Right lobe of liver (tissue), 6 donors: ENCODE measurements at places on chromosomes 13 and 19.

DNA sequence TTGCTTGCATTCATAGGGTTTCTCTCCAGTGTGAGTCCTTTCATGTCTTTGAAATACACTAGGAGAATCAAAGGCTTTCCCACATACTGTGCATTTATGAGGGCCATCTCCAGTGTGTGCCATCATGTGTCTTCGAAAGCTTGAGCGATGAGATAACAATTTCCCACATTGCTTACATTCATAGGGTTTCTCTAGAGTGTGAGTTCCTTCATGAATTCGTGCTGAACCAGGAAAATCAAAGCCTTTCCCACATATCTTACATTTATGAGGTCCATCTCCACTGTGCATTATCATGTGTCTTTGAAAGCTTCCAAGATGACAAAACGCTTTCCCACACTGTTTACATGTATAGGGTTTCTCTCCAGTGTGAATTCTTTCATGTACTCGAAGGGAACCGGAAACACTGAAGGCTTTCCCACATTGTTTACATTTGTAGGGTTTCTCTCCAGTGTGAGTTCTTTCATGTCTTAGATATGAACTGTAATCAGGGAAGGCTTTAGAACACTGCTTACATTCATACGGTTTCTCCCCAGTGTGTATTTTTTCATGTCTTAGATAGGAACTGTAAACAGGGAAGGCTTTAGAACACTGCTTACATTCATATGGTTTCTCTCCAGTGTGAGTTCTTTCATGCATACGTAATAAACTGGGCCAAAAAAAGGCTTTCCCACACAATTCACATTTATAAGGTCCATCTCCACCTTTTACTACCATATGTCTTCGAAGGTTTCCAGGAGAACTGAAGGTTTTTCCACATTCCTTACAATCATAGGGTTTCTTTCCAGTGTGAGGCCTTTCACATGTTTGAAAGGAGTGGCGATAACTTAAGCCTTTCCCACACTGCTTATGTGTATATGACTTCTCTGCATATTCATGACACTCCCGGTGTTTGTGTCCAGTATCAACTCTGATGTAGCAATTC is 21.4 kb downstream of the ZNF44 start:
- no peak overlapping the region for H3K27ac ChIP-seq
- H3K27me3 ChIP-seq = no peaks in the 10 kb centered on the region
- no peaks in the 10 kb centered on the region for H3K4me1 ChIP-seq

DNA sequence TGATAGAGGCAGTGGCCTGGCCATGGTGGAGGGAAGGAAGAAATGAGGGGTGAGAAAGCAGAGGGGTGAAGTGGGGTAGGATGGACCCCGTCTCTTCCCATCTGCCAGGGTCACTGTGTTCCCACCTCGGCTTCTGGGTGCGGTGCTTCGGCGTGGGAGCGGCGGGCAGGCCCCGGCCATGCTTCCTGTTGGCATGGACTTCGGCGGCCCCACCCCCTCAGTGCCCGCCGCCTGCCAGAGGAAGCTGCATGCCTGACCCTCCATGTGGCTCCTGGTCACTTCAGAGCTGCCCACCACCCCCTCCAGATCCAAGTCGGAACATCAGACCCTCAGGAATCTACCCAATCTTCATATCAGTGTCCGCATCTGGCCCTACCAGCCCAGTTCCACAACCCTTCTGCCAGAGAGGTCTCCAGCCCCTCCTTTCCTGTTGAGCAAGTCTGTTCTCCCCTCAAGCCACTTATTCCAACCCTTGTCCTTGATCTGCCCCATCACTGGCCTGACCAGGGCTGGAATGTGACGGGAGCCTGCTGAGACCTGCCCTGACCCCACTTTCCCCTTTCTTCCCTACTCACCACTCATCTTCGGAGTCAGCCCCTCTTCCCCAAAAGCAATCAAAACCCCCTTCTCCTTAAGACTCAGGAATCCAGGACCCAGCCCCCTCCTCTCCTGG is 1.5 kb downstream of the KCNN4 start:
- no peak overlapping the region for H3K27ac ChIP-seq
- no peaks in the 10 kb centered on the region for H3K36me3 ChIP-seq
- no peak for DNase-seq
- no peaks in the 10 kb centered on the region for H3K4me1 ChIP-seq

- no peak overlapping the region for H3K27ac ChIP-seq
- no peak overlapping the region for H3K4me3 ChIP-seq
- no peaks in the 10 kb centered on the region for H3K4me1 ChIP-seq
- no peaks in the 10 kb centered on the region for H3K27me3 ChIP-seq
- no peaks in the 10 kb centered on the region for H3K36me3 ChIP-seq
Observed at GRCh38 chr13:20049558-20050473, 91.3 kb downstream of the ZMYM2 start.

DNA sequence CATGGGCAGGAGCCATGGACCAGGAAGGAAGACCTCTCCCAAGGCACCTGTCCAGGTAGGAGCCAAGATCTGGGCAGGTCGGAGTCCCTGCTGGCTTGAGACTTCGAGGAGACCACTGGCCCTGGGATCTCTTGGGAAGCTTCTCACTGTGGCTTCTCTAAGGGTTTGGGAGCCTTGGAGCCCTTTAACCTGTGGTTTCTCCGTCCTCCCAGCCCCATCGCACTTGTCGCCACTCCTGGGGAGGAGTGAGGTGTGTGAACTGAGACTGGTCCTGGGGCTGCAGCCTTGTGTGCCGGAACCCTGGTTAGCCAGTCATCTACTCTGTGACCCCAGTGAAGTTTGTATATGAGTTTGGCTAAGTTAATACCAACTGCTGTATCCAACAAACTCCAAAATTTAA is 8.2 kb downstream of the ZNF805 start:
- no peaks in the 10 kb centered on the region for H3K27me3 ChIP-seq
- H3K4me3 ChIP-seq = no peak overlapping the region
- H3K27ac ChIP-seq = no peak overlapping the region
- no peaks in the 10 kb centered on the region for H3K4me1 ChIP-seq
- DNase-seq = no peak
- peaks cover 13% of the 10 kb centered on the region for H3K36me3 ChIP-seq

- H3K36me3 ChIP-seq = no peaks in the 10 kb centered on the region
- DNase-seq = no peak
- no peaks in the 10 kb centered on the region for H3K4me1 ChIP-seq
- no peak overlapping the region for H3K4me3 ChIP-seq
- H3K27me3 ChIP-seq = no peaks in the 10 kb centered on the region
- H3K27ac ChIP-seq = no peak overlapping the region
Observed at GRCh38 chr13:43195551-43195950, 172.2 kb downstream of the DNAJC15 start.

GRCh38 chr13:102721800-102722231 is 27.0 kb upstream of the METTL21C start:
- DNase-seq = no peak
- H3K27me3 ChIP-seq = no peaks in the 10 kb centered on the region
- H3K36me3 ChIP-seq = no peaks in the 10 kb centered on the region
- no peak overlapping the region for H3K27ac ChIP-seq
- no peaks in the 10 kb centered on the region for H3K4me1 ChIP-seq

- H3K36me3 ChIP-seq = no peaks in the 10 kb centered on the region
- H3K27me3 ChIP-seq = no peaks in the 10 kb centered on the region
- H3K4me1 ChIP-seq = no peaks in the 10 kb centered on the region
- H3K4me3 ChIP-seq = no peak overlapping the region
- H3K27ac ChIP-seq = no peak overlapping the region
Observed at GRCh38 chr13:108104736-108105135, 110.6 kb downstream of the LIG4 start.

GRCh38 chr19:18645035-18645511 is 8.2 kb downstream of the KLHL26 start:
- no peak overlapping the region for H3K27ac ChIP-seq
- H3K4me3 ChIP-seq = no peak overlapping the region
- H3K27me3 ChIP-seq = no peaks in the 10 kb centered on the region
- DNase-seq = no peak
- H3K4me1 ChIP-seq = no peaks in the 10 kb centered on the region

- H3K36me3 ChIP-seq = no peaks in the 10 kb centered on the region
- H3K27me3 ChIP-seq = no peaks in the 10 kb centered on the region
- H3K4me3 ChIP-seq = no peak overlapping the region
- H3K27ac ChIP-seq = no peak overlapping the region
- DNase-seq = no peak
Observed at GRCh38 chr19:28737021-28737895, 475.7 kb downstream of the UQCRFS1 start.

- no peaks in the 10 kb centered on the region for H3K4me1 ChIP-seq
- H3K27ac ChIP-seq = no peak overlapping the region
- H3K36me3 ChIP-seq = no peaks in the 10 kb centered on the region
- H3K27me3 ChIP-seq = no peaks in the 10 kb centered on the region
- DNase-seq = no peak
- H3K4me3 ChIP-seq = no peak overlapping the region
Observed at GRCh38 chr13:20336761-20337160, 104.6 kb upstream of the GJB6 start.

DNA sequence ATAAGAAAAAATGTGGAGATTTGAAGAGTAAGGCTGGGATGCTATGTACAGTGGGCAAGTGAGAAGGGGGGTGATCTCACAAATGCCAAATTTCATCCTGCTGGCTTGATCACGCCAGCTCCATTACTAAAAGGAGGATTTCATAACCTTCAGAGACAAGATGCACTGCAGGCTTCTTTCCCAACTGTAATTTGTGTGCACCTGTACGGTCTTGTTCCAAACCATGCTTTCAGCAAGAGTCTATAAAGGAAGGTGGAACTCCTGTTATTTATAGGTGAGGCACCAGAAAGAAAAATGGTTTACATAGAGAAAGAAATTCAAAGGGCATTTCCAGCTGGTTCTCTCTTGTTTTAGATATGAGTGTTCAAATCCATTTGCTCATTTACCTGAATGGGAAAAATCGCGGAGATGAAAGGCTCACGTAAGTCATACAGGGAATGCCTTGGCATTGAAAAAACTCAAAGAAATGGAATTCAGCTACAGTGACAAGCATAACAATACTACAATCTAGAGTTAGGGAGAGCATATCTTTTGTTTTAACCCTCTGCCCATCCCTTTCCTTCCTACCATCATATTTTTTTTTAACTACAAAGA is 13.3 kb downstream of the EFNB2 start:
- DNase-seq = no peak
- H3K36me3 ChIP-seq = no peaks in the 10 kb centered on the region
- H3K27me3 ChIP-seq = no peaks in the 10 kb centered on the region
- no peak overlapping the region for H3K27ac ChIP-seq
- no peak overlapping the region for H3K4me3 ChIP-seq
- no peaks in the 10 kb centered on the region for H3K4me1 ChIP-seq

GRCh38 chr13:61685682-61686012 is 270.0 kb upstream of the PCDH20 start:
- H3K27me3 ChIP-seq = no peaks in the 10 kb centered on the region
- H3K36me3 ChIP-seq = no peaks in the 10 kb centered on the region
- DNase-seq = no peak
- H3K4me1 ChIP-seq = no peaks in the 10 kb centered on the region
- H3K4me3 ChIP-seq = no peak overlapping the region
- H3K27ac ChIP-seq = no peak overlapping the region

DNA sequence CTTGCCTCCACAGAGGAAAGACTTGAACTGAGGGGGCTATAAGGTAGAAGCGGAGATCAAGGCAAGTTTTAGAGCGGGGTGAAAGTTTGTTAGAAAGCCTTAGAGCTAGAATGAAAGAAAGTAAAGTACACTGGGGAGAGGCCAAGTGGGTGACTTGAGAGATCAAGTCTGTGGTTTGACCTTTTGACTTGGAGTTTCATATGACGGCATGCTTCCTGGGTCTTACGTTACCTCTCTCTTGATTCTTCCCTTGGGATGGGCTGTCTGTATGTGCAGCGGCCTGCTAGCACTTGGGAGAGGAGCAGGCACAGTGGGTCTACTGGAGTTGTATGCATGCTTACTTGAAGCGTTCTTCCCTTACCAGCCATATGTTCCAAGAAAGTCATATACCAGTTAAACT is 1768.5 kb downstream of the PCDH9 start:
- no peaks in the 10 kb centered on the region for H3K27me3 ChIP-seq
- H3K27ac ChIP-seq = no peak overlapping the region
- DNase-seq = no peak
- H3K4me3 ChIP-seq = no peak overlapping the region
- no peaks in the 10 kb centered on the region for H3K4me1 ChIP-seq

- no peak overlapping the region for H3K27ac ChIP-seq
- no peaks in the 10 kb centered on the region for H3K27me3 ChIP-seq
- no peaks in the 10 kb centered on the region for H3K36me3 ChIP-seq
- no peak for DNase-seq
- H3K4me3 ChIP-seq = no peak overlapping the region
Observed at GRCh38 chr13:109630271-109630670, 156.1 kb downstream of the IRS2 start.

- H3K4me1 ChIP-seq = peaks cover 7% of the 10 kb centered on the region
- H3K4me3 ChIP-seq = no peak overlapping the region
- H3K27ac ChIP-seq = no peak overlapping the region
- no peaks in the 10 kb centered on the region for H3K27me3 ChIP-seq
Observed at GRCh38 chr19:48484931-48485612, 15.9 kb downstream of the CYTH2 start.

- H3K36me3 ChIP-seq = no peaks in the 10 kb centered on the region
- peaks cover 5% of the 10 kb centered on the region for H3K27me3 ChIP-seq
- H3K27ac ChIP-seq = no peak overlapping the region
- no peaks in the 10 kb centered on the region for H3K4me1 ChIP-seq
- H3K4me3 ChIP-seq = no peak overlapping the region
Observed at GRCh38 chr19:35987571-35987896, 7.5 kb upstream of the SDHAF1 start.

GRCh38 chr19:39381910-39382611 is 8.8 kb downstream of the PAF1 start:
- H3K4me3 ChIP-seq = no peak overlapping the region
- peaks cover 9% of the 10 kb centered on the region for H3K36me3 ChIP-seq
- no peak for DNase-seq
- H3K27me3 ChIP-seq = no peaks in the 10 kb centered on the region
- peaks cover 3% of the 10 kb centered on the region for H3K4me1 ChIP-seq
- no peak overlapping the region for H3K27ac ChIP-seq

GRCh38 chr19:1147934-1148549 is 26.0 kb downstream of the SBNO2 start:
- DNase-seq = no peak
- no peak overlapping the region for H3K4me3 ChIP-seq
- H3K4me1 ChIP-seq = no peaks in the 10 kb centered on the region
- H3K36me3 ChIP-seq = no peaks in the 10 kb centered on the region
- no peak overlapping the region for H3K27ac ChIP-seq
- no peaks in the 10 kb centered on the region for H3K27me3 ChIP-seq

GRCh38 chr13:35988648-35989081 is 142.5 kb downstream of the DCLK1 start:
- no peaks in the 10 kb centered on the region for H3K27me3 ChIP-seq
- DNase-seq = no peak
- H3K4me3 ChIP-seq = no peak overlapping the region
- H3K4me1 ChIP-seq = no peaks in the 10 kb centered on the region
- no peaks in the 10 kb centered on the region for H3K36me3 ChIP-seq
- no peak overlapping the region for H3K27ac ChIP-seq

- H3K27me3 ChIP-seq = no peaks in the 10 kb centered on the region
- H3K4me1 ChIP-seq = peaks cover 21% of the 10 kb centered on the region
- peak; percentile 85 for DNase-seq
- H3K36me3 ChIP-seq = no peaks in the 10 kb centered on the region
- H3K4me3 ChIP-seq = no peak overlapping the region
- peak overlapping the region; percentile 45 for H3K27ac ChIP-seq
Observed at GRCh38 chr19:13082192-13083007, 20.3 kb downstream of the LYL1 start.
